ENCODE measurements at places on chromosomes 5 and 9. TPM values are rescaled to one million over a fixed set of nuclear protein-coding genes. Genes with fewer than 3 reads are reported as not detected.
A peak's percentile ranks its signal among the peaks of the same experiment; 100 is the strongest.

DNA sequence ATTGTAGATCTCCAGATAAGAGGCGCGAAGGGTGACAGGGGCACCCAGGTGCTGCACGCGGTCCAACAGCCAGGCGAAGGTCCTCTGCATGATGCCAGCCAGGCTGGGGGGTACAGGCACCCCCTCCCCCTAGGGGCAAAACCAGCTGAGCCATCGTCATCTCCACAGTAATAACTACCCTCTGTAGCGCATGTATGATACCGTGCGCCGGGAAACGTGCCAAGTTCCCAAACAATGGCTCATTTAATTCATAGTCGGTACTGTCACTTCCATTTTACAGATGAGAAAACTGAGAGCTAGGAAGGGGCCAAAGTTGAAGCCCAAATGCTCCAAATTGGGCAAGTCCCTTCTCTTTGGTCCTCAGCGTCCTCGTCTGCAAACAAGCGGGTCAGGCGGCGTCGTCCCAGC lies 1.5 kb downstream of the KIF12 start:
- DNase-seq = no peak

Gene CER1
- not detected for total RNA-seq

GRCh38 chr9:93619272-93619775 lies 42.9 kb downstream of the PHF2 start:
- no peak for DNase-seq

DNA sequence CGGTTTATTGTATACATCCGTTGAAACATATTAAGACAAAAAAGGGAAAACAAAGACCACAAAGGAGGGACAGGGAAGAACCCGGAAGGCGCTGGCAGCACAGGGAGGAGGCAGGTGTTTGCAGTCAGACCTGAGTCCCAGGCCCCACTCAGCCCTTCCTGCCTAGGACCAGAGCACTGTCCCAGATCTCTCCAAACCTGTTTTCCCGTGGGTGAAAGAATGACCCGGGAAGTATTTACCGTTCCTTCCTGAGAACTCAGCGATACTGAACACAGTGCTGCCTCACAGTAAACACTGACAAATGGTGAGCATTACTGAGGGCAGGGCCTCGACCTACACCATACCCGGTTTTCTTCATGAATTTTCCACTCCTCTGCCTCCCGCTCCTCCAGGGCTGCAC lies 1.2 kb downstream of the ABO start:
- no peak for DNase-seq

GRCh38 chr5:6814816-6815215 lies 101.6 kb downstream of the TENT4A start:
- no peak for DNase-seq

Gene TLR4
- total RNA-seq = 4.9 TPM

GRCh38 chr5:10401498-10401897 lies 40.2 kb upstream of the ROPN1L start:
- DNase-seq = no peak

Gene UQCRQ
- 75.8 TPM for total RNA-seq

- no peak for DNase-seq
These were observed 32.8 kb downstream of the SECISBP2 start for GRCh38 chr9:89350988-89351557.

DNA sequence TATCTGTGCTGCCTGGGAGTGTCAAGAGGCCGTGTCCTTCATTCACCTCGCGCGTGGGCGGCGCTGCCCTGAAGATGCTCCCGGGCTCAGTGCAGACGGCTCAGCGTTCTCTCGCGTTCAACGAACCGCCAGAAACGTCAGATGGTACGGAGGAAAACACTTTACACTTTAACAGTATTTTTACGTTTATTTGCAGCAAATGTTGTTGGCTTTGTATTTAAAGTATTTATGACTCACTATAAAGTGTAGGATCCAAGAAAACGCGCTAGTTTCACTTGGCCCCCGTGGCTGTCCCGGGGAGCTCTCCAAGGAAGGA lies 544 bp upstream of the ERCC6L2 start:
- no peak for DNase-seq

Gene SLC6A3
- total RNA-seq = not detected

Gene BTNL9
- 2.9 TPM for total RNA-seq

GRCh38 chr5:83837265-83837907 lies 116.7 kb upstream of the HAPLN1 start:
- DNase-seq = no peak

Gene GARNL3
- total RNA-seq = 59.1 TPM

DNA sequence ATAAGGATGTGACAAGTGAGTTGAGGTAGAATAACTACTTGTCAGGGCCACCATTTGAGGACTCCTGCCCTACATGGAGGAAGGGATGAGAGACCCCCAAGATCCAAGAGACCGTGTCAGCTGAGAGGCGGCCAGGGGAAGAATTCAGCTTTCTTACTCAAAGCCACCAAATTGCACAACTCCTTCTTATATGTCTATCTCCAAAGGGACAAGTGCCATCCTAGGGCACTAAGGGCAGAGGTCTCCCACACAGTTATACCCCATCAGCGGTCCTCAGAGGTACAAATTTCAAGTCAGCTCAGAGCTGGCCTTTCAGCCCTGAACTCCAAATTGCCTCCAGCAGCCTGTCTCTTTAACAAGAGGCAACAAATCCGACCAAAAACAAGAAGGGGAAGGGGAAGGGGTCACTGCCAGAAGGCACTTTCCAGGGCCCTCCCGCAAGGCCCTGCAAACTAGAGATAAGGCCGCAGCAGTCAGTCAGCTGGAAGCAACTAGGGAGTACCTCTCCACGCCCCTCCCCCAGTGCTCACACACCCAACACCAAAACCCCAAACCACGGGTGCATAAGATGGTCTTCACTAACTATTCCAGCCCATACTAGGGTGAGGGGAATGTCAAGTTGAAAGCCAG lies 6.1 kb upstream of the STOML2 start:
- peak; percentile 21 for DNase-seq

- peak; percentile 32 for DNase-seq
These were observed 61.8 kb downstream of the COX7C start for GRCh38 chr5:86679529-86679928.

DNA sequence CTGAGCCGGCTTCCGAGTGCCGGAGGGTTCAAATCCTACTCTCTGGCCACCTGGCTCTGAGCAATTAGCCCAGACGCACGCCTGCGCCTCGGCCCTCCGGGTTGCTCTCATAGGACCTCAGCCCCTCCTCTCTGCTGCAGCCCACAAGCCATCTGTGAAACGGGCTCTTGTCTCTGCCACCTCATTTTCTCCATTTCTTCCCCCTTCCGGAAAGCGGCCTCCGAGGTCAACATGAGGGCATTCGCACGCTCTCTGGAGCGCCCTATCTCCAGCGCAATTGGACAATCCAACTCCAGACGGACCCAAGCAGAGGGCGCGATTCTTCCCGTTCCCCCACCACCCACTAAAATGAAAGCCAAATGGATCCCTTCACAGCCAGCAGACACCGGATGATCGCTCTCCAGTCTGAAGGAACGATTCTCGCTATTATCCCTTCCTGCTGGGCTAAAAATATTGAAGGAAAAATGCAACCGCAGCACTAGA lies 41.5 kb downstream of the VAV2 start:
- DNase-seq = no peak

DNA sequence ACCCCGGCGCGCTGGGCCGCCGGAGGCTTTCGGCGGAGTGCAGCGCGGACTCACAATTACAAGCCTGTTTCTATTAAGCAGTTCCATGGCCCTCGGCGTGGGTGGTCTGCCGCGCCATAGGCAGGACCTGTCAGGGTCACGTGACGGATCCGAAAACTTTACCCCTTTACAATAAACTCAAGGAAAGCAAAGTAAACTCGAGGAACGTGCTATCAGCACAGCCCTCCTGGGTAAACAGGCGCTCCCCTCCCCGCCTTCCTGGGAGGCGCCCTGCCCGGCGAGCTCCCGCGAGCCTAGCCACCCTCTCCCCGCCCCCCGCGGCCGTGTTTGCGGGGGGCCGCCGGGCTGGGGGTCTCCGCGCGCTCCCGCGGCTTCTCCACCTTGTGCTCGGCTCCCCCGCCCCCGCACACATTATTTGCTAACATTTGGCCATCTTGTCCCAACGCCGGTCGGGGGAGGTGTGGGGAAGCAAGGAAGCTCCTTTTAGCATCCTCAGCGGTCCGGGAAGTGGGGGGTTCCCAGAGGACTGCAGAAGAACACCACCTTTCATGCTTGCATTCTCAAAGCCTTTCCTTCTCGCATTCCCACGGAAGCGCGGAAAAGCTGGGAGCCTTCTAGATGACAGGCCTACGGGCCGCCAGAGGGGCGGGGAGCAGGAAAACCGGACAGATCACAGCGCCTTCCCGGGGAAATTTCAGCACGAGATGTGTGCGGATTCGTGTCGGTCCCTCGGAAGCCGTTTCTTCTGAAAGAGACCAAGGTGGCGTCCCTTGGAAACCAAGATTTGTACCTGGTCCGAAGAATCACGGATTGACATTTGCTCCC lies at the start of gene PTCH1:
Gene PTCH1, minus strand, starts transcription at position 238 of the 825 bp plus-strand sequence.
- DNase-seq = peak; percentile 52

DNA sequence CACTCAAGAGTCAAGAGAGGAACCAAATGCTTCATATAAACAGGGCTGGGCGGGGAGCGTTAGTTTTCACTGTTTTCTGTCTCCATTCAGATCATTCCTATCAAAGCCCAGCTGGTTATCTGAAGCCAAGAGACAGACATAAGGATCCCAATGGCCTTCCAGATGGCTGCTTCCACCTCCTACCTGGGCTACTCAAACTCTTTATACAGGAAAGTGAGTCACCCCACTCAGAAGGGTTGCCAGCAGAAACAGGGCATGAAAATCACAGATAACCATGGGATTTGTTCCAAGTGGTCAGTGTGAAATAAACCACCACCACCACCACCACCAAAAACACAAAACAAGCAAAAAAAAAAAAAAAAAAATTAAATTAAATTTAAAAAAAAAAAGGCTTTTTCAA lies 5.5 kb downstream of the PRSS3 start:
- no peak for DNase-seq

GRCh38 chr5:75668977-75669689 lies 48.1 kb downstream of the POC5 start:
- DNase-seq = no peak

Gene GMCL2
- total RNA-seq = not detected

Gene CTXN3
- 13.9 TPM for total RNA-seq

DNA sequence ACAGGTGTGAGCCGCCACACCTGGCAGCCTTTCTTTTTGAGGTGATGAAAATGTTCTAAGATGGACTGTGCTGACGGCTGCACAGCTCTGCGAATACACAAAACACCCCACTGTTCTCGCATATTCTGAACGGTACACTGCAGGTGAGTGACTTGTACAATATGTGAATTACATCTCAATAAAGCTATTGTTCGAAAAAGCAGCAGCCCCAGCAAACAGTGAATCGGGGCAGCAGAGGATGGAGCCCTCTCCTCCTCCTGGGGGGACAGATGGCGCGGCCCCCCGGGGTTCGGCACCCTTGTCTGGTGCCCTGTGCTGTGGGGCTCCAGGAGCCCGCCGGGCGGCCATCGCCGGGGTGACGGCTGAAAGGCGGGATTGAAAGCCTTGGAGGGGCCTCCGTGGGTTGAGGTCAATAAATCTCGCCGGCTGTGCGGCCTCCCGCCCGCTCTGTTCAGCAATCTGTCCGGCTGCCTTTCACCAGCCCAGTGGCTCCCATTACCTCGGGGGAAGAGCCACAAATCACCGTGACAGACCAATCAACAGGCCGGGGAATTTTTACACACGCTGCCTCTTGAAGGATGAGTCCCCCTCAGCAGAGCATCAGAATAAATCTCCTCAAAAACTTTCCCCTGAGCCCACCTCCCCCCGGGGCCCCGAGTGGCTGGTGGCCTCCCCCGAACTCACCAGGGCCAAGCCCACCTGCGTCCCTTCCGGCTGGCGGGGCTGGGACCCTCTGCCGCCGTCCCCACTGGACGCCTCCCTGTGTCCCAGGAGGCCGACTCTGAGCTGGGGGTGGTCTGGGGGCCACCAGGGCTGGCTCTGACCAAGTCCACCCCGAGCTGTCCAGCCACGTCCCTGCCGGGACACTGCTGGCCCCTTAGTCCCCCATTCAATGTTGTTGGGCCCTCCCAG lies 37.8 kb upstream of the TMEM250 start:
- DNase-seq = no peak

GRCh38 chr9:87622923-87623322 lies 103.0 kb upstream of the CTSL start:
- no peak for DNase-seq

- DNase-seq = no peak
These were observed 767.7 kb downstream of the DTWD2 start for GRCh38 chr5:118220556-118221195.

Gene RANBP17
- 190 TPM for total RNA-seq

Gene LHX3
- not detected for total RNA-seq

DNA sequence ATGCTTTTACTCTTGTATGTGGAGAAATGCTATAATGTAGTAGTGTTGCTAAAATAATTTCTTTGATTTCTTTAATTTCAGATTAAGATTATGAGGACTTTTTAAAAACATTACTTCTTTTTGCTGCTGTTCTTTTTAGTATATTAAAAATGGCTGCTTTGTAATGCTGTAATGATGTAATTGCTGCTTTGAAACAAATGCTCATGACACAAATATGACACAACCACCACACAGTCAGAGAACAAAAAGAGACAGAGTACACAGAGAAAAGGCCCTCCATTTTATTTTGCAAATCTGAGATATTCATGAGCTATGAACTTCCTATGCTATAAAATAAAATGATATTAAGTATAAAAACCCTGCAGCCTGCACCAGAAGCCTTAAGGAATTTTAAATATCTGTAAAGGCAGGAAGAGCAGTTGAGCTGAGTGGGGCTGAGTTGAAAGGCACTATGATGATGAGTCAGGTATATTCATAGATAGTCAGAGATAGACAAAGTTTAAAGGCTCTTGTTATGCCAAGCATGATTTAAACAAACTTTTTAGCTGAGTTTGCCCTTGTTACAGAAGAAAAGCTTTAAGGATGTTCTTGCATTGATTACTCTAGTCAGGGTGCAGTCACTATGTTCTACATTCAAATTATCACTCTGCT lies 5.1 kb upstream of the POU5F2 start:
- no peak for DNase-seq

DNA sequence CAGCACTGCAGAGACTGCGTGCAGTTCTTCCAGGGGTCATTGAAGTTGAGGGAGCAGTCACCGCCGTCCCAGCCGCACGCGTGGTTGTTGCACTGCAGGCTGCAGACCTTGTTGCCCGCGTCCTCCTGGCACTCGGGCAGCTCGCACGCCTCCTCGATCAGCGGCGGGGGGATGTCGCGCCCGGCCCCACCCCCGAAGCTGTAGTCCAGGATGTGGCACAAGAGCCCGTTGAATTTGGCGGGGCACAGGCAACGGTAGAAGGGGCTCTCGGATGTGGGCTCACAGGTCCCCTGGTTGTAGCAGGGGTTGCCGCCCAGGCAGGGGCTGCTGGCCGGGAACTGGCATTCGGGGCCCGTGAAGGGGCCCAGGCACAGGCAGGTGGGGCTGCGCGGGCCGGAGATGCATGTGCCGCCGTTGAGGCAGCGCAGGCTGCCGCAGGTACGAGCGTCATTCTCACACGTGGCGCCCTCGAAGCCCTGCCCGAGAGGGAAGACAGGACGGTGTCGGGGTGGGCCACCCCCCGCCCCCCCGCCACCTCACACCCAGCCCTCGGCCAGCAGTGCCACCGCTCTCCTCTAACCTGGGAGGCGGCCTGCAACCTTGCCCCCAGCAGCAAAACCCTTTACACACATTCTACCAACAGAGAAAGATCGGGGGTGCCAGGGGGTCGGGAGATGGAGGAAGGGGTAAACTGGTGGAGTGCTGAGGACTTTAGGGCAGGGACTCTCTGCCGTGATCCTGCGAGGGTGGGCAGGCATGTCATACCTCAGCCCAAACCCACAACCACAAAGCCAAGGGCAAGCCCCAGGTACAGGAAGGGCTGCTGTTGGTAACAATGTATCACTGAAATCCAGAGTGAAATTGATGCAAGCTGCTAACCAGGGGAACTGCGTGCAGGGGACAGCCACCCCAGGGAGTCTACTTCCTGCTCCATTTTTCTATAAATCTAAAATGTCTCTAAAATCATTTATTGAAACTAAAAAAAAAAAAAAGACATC lies 22.9 kb upstream of the SEC16A start:
- no peak for DNase-seq
